ENCODE measurements at places on chromosomes 13 and 19. TPM values are rescaled to one million over a fixed set of nuclear protein-coding genes. Genes with fewer than 3 reads are reported as not detected.

SYCN gene
- polyA plus RNA-seq, result 1.9 TPM

ZNF345 gene
- polyA plus RNA-seq, result 3.7 TPM

PTGIR gene
- polyA plus RNA-seq, result 1.6 TPM

PCDH9 gene
- polyA plus RNA-seq, result 0.46 TPM

IZUMO2 gene
- polyA plus RNA-seq, result not detected

ZGLP1 gene
- polyA plus RNA-seq, result 8.6 TPM

RFPL4AL1 gene
- not detected for polyA plus RNA-seq

ZNF99 gene
- polyA plus RNA-seq, result not detected

GRCh38 chr13:77207943-77208342 is 119.0 kb downstream of the MYCBP2 start:
- H3K4me1 ChIP-seq, result no peaks in the 10 kb centered on the region
- H3K36me3 ChIP-seq, result peaks cover 74% of the 10 kb centered on the region
- no peak overlapping the region for H3K27ac ChIP-seq
- H3K27me3 ChIP-seq, result no peaks in the 10 kb centered on the region
- DNase-seq, result no peak
- no peak overlapping the region for H3K4me3 ChIP-seq

DNA sequence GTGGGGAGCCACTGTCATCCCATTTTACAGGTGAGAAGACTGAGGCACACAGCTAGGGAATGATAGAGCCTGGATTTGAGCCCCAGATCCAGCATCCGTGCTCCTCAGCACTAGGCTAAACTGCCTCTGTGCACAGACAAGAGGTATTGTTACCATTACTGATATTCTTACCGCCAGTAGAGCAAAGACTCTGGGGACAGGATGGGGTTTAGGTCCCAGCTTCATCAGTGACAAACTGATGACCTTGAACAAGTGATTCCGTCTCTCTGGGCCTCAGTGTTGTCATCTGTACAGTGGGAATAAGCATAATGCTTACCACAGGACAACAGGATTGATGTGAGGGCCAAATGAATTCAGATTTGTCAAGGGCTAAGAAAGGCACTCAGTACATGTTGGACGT is 16.5 kb downstream of the AXL start:
- H3K27me3 ChIP-seq, result no peaks in the 10 kb centered on the region
- H3K4me3 ChIP-seq, result no peak overlapping the region
- no peak overlapping the region for H3K27ac ChIP-seq

GRCh38 chr13:89857502-89857901 is 1490.0 kb upstream of the MIR17HG start:
- H3K27me3 ChIP-seq, result no peaks in the 10 kb centered on the region
- no peak for DNase-seq
- H3K4me1 ChIP-seq, result no peaks in the 10 kb centered on the region
- no peak overlapping the region for H3K27ac ChIP-seq

DNA sequence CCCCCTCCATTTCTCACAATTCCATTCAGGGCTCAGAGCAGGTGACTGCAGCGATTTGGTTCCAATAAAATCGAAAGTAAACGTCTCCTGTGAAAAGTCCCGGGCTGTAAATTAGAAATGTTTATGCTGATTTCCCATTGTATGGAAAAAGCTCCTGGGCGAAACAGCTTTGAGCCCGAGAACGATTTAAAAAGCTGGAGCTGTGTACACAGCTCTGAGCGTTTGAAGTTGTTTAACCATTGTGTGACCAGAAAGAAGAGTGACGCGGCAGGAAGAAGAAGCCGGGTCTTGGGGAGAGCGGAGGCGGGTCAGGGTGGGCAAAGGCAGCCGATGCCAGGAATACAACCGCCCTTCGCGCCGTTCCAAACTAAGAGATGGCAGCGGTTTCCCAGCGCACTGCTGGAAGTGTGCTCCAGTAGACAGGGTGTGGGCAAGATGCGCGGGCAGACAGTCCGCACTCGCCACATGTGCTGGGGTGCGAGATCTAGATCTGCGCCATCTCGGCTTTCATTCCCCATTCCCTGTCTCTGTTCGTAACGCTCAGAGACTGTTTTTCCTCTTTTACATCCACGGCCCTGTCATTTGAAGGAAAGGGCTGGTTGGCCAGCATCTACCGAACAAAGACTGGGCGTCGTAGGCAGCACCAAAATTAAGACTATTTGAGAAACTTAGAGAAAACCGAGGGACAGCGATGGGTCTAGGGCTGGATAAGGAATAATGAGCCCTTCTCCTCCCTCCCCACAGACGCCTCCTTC is 960 bp upstream of the GSX1 start:
- H3K27me3 ChIP-seq, result peaks cover 84% of the 10 kb centered on the region
- H3K4me1 ChIP-seq, result peaks cover 54% of the 10 kb centered on the region
- no peak overlapping the region for H3K27ac ChIP-seq
- peak overlapping the region; percentile 34 for H3K4me3 ChIP-seq
- H3K36me3 ChIP-seq, result no peaks in the 10 kb centered on the region

DNA sequence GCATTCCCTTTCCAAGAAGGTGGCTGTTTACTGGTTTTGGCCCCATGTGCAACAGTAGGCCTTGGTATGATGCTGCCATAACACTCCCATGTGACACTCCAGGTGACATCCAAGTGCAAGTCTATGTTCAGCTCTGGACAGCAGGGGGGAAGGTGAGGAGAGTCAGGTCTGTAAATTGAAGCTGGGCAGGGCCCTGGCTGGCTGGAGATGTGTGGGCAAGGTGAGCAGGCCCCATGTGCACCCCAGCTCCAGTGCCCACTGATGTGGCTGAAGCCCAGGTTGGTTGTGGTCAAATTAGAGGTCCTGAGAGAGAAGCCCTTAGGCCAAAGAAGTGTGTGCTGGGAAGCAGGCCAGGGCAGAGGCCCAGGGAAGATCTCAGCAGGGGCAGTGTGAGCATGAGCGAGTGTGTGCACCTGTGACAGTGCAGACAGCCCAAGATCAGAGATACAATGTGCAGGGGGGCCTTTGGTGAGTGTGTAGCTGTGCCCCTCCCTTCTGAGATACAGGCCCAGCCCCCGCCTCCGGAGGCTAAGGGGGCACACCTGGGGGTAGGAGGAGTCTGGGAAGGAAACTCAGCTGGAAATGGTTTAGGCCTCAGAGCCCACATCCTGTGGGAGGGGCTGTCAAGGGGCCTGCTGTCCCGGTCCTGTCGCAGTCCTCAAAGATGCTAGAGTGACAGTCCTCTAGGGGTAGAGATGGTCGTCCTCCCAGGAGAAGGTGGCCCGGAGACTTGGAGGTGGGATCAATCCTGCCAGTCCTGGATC is 18.6 kb downstream of the DEDD2 start:
- H3K27me3 ChIP-seq, result no peaks in the 10 kb centered on the region
- peak; percentile 44 for DNase-seq
- H3K27ac ChIP-seq, result peak overlapping the region; percentile 81
- peak overlapping the region; percentile 18 for H3K4me3 ChIP-seq
- peaks cover 10% of the 10 kb centered on the region for H3K4me1 ChIP-seq
- peaks cover 74% of the 10 kb centered on the region for H3K36me3 ChIP-seq

DNA sequence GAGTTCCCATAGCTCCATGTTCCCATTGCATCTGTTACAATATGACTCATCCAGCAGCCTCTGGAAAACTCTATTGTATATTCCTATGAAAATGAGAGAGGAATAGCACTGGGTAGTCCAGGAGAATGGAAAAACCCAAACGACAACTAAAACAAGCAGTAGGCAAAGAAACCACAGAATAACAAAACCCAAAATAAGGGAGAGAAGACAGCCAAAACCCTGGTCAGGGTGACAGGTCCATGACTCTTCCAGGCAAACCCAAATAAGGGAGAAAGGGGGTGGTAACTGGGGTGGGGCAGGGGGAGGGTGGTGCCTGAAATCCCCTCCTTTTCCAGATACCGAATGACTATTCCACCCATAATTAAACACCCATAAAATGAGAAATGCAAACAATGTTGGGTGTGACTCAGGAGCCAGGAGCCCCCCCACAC is 4.0 kb upstream of the ZNF8 start:
- H3K4me1 ChIP-seq, result peaks cover 4% of the 10 kb centered on the region
- no peak overlapping the region for H3K27ac ChIP-seq
- H3K4me3 ChIP-seq, result no peak overlapping the region
- H3K27me3 ChIP-seq, result no peaks in the 10 kb centered on the region
- DNase-seq, result no peak

GRCh38 chr13:48603375-48603774 is 50.4 kb upstream of the CYSLTR2 start:
- no peak for DNase-seq
- H3K4me1 ChIP-seq, result peaks cover 7% of the 10 kb centered on the region
- H3K36me3 ChIP-seq, result no peaks in the 10 kb centered on the region
- H3K27ac ChIP-seq, result no peak overlapping the region
- no peaks in the 10 kb centered on the region for H3K27me3 ChIP-seq

DNA sequence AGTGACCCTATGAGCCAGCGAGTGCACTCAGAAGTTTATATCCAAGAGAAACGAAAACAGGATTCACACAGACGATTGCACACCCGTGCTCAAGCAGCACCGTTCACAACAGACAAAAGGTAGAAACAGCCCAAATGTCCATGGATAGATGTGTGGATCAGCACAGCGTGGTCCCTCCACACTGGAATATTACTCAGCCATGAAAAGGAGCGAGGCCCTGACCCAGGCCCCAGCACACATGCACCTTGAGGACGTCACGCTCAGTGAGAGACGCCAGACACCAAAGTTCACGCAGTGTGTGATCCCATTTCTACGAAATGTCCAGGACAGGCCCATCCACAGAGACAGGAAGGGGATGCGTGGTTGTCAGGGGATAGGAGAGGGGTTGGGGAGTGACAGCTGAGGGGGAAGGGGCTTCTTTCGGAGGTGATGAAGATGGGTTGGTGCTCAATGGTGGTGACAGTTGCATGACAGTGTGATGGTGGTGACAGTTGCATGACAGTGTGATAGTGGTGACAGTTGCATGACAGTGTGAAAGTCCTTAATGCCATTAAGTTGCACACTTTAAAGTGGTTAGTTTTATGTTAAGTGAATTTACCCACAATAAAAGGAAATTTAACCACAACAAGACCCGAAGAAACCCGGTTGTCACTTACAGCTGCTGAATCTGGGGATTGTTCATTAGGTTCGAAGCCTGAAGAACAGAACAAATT is 18.9 kb upstream of the SLC39A3 start:
- no peak overlapping the region for H3K27ac ChIP-seq
- no peak overlapping the region for H3K4me3 ChIP-seq
- DNase-seq, result no peak
- no peaks in the 10 kb centered on the region for H3K4me1 ChIP-seq
- H3K27me3 ChIP-seq, result no peaks in the 10 kb centered on the region

- peaks cover 30% of the 10 kb centered on the region for H3K4me1 ChIP-seq
- H3K36me3 ChIP-seq, result no peaks in the 10 kb centered on the region
- H3K27me3 ChIP-seq, result no peaks in the 10 kb centered on the region
Observed at GRCh38 chr13:40665126-40666044, 1.1 kb downstream of the FOXO1 start.

DNA sequence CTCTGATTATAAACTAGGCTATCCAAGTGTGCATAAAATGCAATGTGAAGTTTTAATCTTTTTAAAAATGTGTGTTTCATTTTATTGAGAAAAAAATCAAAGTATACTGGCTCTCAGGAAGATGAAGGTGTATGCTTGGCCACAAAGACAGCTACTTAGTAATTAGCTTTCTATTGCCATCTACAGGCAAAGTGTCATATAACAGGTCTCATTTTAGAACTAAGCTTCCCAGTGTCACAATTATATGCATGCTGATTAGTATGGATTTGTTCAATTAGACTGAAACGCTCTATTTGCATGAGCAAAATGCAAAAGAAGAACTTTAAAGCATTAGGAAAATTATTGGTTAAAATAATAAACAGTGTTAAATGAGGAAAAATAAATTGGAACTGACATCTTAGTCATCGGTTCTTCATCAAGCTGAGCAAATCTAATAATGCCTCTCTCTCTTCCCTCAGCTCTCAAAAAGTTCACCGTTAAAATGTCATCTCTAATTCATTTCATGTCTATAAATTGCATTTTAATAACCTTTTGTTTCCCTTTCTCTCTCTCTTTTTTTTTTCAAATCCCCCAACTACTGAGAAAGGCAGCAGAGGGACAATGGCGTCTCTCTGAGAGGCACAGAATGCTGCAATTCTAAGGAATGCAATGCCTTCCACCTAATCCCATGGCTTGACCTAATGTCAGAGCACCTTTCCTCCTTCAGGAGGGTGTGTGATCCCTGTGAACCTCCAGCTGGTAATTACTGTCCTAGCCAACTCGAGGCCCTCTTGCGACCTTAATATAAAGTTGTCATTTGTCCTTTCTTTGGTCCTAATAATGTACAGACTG is 313.1 kb upstream of the MAB21L1 start:
- peak overlapping the region; percentile 1 for H3K27ac ChIP-seq
- no peak overlapping the region for H3K4me3 ChIP-seq
- H3K27me3 ChIP-seq, result peaks cover 2% of the 10 kb centered on the region
- H3K36me3 ChIP-seq, result no peaks in the 10 kb centered on the region
- DNase-seq, result peak; percentile 62
- H3K4me1 ChIP-seq, result peaks cover 53% of the 10 kb centered on the region

DNA sequence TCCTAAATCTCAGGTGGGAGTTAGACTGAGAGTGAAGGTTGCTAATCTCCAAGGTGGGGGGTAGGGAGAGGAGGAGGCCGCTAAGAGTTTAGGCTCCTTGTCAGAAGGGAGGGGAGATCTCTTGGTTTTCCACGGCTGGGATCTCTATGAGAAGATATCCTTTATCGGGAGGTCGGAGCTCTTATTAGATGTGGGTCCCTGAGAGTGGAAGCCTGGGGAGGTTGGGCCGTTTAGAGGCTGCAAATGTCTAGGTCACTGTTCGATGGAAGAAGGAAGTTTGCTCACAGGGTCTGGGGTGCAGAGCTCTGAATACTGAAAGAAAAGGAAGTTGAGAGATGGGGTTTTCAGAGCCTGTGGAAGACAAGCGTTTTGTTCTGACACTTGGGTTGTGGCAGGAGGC is 3.8 kb downstream of the MYADM start:
- peak overlapping the region; percentile 80 for H3K4me3 ChIP-seq
- no peak for DNase-seq
- peak overlapping the region; percentile 98 for H3K27ac ChIP-seq
- no peaks in the 10 kb centered on the region for H3K27me3 ChIP-seq
- H3K4me1 ChIP-seq, result peaks cover 79% of the 10 kb centered on the region

DNA sequence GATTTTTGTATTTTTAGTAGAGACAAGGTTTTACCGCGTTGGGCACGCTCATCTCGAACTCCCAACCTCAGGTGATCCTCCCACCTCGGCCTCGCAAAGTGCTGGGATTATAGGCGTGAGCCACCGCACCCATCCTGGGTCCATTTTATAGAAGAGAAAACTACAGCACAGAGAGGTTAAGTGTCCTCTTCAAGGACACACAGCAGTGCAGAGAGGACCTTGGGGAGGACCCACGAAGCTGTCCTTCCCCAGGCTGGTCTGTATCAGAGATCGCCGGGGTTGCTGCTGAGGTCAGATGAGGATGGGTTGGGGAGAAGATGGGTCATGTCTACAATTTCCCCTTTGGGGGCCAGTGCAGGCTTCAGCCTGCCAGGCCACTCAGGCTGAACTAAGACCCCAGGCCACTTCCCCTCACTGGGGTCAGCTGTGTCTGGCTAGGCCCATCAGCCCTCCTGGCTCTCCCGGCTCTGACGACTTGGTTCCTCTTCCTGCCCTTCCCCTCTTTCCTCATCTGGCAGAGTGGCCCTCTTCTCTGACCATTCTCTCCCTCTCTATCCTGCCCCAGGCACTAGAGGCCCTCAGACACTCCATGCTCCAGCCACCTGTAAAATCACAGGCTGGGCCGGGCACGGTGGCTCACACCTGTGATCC is 9.6 kb downstream of the MYO1F start:
- no peaks in the 10 kb centered on the region for H3K36me3 ChIP-seq
- no peak overlapping the region for H3K4me3 ChIP-seq
- DNase-seq, result no peak

Measured in stomach (tissue), 19 donors.